ENCODE measurements at places on chromosomes 13 and 19.

GRCh38 chr13:38980750-38981078 lies 9.9 kb downstream of the STOML3 start:
- no peak for DNase-seq

DNA sequence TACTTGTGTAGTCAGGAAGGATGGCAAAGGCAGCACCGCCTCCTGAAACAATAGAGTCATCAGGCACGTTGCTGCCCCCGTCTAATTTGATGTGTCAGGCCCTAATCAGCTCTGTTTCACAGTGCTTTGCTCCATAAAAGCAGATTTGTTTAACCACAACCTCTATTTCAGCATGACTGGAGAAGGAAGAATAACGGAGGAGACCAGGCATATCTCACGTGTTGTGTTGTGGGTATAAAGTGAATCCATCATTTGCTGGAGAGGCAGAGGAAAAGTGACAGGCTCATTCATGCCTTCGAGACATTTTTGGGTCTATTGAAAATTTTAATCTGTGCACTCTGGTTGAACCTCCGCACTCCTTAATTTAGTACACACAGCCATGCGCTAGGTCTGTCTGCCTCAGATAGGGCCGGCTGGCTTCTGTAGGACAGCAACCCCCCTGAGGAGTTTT lies 940.4 kb upstream of the SLC10A2 start:
- DNase-seq, result no peak

DNA sequence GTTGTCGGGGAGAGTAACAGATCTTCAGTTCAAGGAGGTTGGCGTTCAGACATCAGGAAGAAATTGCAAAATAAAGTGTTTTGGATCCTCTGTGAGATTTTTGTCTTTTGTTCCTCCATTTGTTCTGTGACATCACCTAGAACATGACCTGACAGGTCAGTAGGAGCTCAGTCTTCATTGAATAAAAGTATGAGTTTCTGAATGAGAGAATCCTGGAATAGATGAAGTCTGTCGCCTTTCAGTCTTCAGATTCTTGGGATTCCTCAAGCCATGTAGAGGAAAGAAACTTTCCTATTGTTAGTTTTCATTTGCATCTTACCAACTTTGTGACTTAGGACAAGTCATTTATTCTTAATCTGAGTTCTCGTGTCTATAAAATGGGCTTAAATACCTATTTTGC lies 14.4 kb downstream of the ARHGAP35 start:
- no peak for DNase-seq

- DNase-seq, result no peak
These were observed 389.5 kb downstream of the UQCRFS1 start for GRCh38 chr19:28823338-28823961.

GRCh38 chr13:25764378-25764777 lies 287.4 kb downstream of the SHISA2 start:
- no peak for DNase-seq

GRCh38 chr19:42420055-42420544 lies 7.1 kb downstream of the LIPE start:
- no peak for DNase-seq

- no peak for DNase-seq
These were observed 41.2 kb downstream of the USP12 start for GRCh38 chr13:27130223-27130978.

GRCh38 chr13:91797567-91797966 lies 399.1 kb downstream of the GPC5 start:
- DNase-seq, result no peak

- DNase-seq, result no peak
These were observed 34.7 kb downstream of the PHF11 start for GRCh38 chr13:49530457-49530856.

GRCh38 chr19:46924874-46925547 lies 64.2 kb downstream of the ARHGAP35 start:
- DNase-seq, result no peak

- peak; percentile 37 for DNase-seq
These were observed 843 bp downstream of the ANO8 start for GRCh38 chr19:17333611-17334413.

GRCh38 chr19:42657556-42657955 lies 62.8 kb upstream of the CEACAM8 start:
- no peak for DNase-seq

DNA sequence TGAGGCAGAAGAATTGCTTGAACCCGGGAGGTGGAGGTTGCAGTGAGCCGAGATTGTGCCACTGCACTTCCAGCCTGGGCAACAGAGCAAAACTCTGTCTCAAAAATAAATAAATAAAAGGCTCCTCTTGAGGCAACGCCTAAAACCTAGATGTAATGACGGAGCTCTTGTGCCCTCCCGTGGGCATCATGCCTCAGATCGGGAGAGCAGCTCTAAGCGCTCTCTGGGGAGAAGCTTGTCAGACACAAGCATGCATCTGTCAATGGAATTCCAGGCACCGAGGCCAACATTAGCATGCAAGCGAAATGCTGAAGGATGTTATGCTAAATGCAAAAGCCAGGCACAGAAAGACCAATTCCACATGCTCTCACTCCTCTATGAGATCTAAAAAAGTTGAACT lies 45.6 kb upstream of the MRI1 start:
- no peak for DNase-seq

DNA sequence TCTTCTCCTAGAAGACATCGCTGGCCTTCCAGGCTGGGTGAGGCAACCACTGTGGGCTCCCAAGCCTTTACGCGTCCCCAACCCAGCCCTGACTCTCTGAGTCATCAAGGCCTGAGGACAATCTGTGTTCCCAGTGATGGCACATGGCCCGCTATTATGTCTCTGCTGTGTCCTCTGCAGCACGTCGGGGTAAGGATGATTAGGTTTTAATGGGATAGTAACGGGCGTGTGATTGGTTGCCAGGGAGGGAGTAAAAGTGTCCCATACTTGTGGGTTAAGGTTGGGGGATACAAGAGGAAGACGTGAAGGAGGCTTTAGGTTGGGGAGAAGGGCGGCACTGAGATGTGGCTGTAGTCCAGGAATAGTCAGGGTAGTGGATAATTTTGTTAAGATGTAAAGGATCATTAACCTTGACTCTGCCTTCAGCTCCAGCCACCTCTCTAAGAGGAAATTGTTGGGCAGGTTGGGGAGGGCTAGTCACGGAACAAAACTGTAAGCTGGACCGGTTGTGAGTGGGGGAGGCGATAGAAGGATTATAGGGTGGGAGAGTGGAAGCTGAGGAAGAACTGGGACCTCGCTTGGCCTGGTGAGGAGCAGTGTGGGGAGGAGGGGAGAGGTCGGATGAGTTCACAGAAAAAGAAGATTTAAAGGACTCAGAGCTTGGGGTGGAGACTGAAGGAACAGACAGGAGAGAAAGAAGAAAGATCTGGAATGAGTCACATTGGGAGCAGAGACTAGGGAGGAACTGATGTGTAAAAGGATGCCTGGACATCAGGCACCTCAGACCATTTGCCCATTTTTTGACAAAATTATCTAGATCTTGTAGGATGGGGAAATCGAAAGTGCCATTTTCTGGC lies 27.9 kb upstream of the IGFL1 start:
- no peak for DNase-seq

DNA sequence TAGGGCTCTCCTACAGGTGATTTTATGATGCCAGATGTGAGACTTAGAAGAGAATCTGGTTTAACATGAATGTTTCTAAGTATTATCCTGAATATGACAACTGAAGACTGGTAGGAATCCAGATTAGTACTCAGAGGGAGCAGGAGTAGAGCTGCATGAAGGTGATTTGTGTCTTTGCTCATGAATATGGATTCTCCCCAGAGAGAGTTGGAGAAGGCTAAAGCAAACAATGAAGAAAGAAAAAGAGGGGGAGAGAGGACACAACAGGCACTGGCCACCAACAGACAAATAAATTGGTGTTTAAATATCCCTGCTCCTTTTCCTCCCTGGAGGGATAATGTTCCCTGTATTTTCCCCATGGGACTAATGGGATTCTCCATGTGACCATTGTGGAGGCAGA lies 427.0 kb upstream of the KLF12 start:
- no peak for DNase-seq

- no peak for DNase-seq
These were observed 436.7 kb downstream of the EFNB2 start for GRCh38 chr13:106098778-106099177.

DNA sequence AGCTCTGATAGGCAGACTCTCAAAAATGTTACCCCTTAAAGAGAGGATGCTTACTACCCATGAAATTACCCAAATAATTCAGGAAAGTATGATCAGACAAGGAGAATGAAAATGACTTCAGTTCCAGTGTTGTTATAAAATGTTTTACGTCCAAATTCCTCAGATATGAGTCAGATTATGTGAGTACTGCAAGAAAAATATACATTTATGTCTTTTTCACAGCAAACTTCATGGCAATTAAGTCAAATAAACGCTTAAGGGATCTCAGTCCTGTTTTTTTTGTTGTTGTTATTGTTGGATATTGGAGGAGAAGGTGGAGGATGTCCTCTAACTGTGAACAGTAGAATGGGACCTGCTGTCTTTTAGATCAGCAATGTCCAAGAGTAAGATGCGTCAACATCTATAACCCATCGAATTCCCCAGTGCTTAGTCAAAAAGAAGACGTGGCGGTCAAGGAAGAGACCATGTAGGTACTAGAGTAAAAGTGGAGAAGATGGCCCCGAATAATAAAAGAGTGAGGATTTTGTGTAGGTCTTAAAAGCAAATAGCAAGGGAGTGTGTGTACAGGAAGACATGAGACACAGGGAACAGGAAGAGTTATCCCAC lies 215.4 kb upstream of the IRS2 start:
- no peak for DNase-seq

DNA sequence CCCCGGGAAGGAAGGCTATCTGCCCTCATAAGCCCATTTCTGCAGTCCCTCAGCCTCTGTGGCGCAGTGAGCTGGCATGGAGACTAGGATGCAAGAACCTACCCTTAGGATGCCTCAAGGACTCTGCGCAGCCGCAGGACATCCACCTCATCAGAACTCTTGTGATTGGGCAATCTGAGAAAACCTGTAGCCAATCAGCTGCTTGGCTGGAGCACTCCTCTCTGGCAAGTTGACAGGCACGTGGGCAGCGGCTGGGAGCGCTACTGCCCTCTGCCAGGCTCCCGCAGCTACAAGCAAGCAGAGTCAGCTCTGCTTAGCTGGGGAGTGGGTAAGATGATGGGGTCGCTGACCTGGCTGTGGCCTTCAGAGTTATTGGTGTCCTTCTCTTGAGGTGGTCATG lies 1.5 kb upstream of the ECSIT start:
- peak; percentile 69 for DNase-seq

- DNase-seq, result no peak
These were observed 8.0 kb downstream of the RPL36 start for GRCh38 chr19:5697890-5698634.

GRCh38 chr13:98201984-98202383 lies 24.9 kb upstream of the RNF113B start:
- DNase-seq, result no peak

DNA sequence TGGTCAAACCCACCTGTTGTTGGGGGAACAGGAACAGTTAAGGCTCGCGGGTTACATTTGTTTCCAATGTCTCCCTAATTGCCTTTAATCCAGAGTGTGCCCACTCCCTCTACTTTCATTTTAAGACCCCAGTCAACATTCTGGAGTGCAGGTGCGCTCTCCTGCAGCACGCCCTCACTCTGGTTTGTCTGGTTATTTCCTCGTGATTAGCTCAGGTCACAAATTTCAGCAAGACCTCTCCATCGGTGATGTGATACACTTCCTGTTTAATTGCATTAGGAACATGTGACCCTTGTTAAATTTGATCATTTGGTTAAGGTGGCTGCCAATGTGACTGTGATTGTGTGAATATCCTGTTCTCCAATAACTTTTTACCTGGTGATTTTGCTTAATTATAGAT lies 53.0 kb downstream of the TEX29 start:
- DNase-seq, result no peak

DNA sequence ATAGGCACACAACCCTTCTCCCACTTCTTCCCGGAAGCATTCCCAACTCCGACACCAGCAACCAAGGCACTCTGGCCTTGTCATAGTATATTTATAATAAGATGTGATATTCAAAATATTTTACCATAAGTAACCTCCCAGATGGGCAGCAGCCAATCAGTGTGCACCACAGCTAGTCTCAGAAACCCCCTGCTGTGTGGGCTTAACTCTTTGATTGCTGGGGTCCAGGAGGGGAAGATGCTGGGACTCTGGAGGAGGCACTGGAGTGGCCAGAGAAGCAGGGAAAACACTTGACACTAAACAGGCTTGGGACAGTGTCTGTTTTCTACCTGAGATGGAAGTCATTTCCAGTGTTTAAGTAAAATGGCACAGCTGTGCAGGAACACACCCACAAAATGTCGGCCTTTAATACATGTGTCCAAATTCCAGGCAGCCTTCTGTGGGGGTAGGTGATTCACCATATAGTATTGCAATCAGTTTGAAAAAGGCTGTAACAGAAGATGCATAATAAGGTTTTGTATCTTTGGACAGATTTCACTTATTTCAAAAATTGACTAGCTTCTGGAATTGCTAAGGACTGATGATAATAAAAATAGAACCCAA lies 100.7 kb downstream of the MBNL2 start:
- no peak for DNase-seq

DNA sequence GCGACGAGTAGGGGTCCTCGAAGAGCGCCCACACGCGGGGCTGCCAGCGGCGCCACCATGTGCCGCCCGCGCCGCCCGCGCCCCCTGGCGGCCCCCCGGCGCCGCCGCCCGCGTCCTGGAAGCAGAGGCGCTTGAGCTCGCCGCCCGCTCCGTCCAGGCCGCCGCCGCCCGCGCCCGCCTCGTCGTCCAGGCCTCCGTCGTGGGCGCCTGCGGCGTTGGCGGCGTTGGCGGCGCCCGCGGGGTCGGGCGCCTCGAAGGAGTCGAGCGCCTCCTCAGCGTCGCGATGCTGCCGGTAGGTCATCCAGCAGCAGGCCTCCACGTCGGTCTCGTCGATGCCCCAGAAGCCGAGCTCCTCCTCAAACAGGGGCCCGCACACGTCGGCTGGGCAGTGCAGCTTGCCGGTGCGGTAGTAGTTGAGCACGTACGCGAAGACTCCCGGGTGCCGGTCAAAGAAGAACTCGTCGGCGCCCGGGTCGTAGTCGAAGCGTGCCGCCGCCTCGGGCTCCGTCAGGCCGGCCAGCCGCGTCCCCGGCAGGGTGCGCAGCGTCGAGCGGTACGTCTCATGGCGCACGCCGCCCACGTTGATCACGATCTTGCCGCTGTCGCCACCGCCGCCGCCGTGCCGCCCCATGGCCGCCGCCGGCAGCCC lies 829 bp downstream of the KCNC3 start:
- DNase-seq, result no peak

- peak; percentile 25 for DNase-seq
These were observed 903 bp downstream of the PIN1 start for GRCh38 chr19:9836021-9836420.

- DNase-seq, result no peak
These were observed 81.3 kb downstream of the SLC7A1 start for GRCh38 chr13:29513981-29514719.

GRCh38 chr19:23437901-23438300 lies 42.6 kb upstream of the ZNF91 start:
- no peak for DNase-seq

DNA sequence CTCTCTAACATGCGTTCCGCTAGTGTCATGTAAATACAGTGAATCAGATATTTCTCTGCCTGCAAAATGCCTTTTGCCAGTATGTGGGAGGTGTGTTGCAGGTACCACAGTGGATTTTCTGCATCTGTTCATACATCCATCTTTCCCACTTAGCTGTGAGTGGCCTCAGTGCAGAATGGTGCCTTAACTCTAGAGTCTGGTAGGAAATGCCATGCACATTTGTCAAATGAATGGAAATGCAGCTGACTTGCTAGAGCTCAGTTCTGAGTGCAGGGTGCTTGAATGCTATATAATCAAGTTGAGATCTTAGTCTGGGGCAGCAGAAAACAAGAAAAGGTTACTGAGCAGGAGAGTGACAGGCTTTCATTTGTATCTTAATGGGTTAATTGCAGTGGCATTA lies 68.2 kb downstream of the LRCH1 start:
- no peak for DNase-seq

- no peak for DNase-seq
These were observed 15.0 kb upstream of the TMPRSS9 start for GRCh38 chr19:2345076-2345475.
